ENCODE measurements at places on chromosomes 1 and 21.

DNA sequence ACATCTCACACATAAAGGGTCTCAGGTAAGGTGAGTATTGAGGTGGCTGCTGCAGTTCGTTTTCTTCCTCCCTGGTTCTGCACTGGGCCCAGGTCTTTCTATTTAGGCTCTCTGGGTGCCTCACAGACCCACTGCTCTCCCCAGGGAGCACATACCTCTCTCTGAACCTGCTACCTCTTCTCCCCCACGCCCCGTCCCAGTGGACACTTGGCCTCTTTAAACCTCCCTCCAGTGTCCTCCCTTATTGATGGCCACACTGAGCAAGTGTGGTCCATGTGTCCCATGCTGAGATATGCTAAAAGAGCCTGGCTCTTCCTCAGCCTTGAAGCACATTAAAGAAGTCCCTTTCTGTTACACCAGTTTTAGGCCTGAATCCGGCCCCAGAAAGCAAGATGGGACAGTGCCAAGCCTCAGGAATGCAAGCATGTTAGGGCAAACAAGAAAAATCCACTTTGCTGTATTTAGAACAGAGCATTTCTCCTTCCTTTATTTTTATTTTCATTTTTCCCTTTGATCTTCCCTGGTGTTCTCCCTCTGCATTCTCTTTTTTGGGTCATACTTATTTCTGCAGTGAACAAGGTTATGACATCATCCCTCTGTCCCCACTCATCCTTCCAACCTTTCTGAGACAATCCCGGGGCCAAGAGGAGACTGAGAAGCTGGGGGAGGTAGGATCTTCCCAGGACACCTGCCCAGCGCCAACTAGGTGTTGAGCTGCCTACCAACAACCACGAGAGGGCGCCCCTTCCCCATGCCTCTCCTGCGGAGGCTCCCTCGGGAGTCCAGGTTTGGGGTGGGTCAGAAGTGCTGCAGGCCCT, 5.0 kb upstream of the CHI3L2 start:
- DNase-seq, result peak; percentile 24

- peak; percentile 80 for DNase-seq
These were observed 26.2 kb upstream of the EPHA2 start for GRCh38 chr1:16181887-16182719.

- no peak for DNase-seq
These were observed 140.7 kb upstream of the FAM78B start for GRCh38 chr1:166307261-166308188.

DNA sequence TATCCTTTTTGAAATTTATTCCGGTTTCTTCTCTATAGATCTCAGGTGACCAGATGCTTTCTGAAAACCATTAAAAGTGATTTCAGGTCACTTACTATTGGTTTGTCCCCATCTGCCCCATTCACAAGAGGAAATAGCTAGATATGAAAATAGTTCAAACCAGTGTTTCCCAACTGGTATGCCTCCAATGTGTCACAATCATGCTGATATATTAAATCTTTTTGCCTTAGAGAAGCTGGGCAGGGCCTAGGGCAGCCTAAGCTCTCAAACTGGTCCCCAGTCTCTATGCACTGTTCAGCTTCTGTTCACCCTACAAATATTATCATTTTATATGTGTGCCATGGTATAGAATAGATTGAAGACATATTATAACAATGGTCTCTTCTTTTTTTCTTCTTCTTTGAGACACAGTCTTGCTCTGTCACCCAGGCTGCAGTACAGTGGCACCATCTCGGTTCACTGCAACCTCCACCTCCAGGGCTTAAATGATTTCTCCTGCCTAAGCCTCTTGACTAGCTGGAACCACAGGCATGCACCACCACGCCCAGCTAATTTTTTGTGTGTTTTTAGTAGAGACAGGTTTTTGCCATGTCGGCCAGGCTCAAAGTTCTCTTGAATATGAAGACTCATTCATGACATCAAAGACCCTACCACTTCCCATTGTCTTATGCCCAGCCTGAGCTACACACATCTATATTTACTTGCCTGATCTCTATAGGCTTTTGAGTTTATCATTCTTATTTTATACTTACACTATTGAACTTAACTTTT, 15.7 kb downstream of the PTPN22 start:
- no peak for DNase-seq

- DNase-seq, result no peak
These were observed 121.9 kb downstream of the ATG4C start for GRCh38 chr1:62905872-62906271.

DNA sequence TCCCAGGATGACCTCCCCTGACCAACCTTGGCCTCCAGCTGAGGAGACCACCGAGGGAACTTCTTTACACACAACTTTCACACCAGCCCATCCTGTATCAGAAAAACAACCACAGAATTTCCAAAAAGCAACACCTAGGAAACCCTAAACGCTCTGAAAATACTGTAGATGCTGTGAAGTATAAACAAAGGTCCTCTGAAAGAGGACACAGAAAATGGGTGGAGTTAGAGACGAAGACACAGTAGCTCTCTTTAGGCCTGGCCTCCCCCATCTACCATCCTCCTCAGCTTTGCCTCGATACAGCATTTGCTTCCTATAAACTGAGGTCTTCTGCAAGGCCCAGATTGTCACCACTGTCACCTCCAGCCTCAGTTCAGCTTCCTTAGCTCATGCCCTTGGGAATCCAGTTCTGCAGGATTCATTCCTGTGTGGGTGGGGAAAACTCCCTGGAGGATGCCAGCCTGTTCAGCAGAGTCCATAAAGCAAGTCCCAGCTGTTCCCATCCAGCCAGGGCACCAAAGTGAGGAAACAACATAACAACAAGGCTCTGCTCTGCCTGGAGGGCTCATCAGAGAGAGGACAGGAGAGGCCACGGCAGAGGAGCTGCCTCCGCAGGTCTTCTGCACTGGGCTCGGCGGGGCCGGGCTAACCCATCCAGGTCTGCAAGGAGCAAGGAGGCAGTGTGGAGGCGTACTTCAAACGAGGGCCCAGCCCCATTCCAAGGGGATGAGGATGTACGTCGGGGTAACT, 15.0 kb downstream of the PIK3C2B start:
- DNase-seq, result no peak

- DNase-seq, result no peak
These were observed 257.1 kb downstream of the GRIK3 start for GRCh38 chr1:36776948-36777831.

GRCh38 chr1:58763214-58763613, 20.6 kb downstream of the JUN start:
- no peak for DNase-seq

All from astrocyte of the cerebellum (primary cell).